ENCODE measurements at places on chromosomes 12 and 14.

GRCh38 chr12:97886511-97887176, 424.0 kb downstream of the RMST start:
- DNase-seq = no peak

GRCh38 chr12:9327320-9327719, 119.1 kb upstream of the PZP start:
- no peak for DNase-seq

DNA sequence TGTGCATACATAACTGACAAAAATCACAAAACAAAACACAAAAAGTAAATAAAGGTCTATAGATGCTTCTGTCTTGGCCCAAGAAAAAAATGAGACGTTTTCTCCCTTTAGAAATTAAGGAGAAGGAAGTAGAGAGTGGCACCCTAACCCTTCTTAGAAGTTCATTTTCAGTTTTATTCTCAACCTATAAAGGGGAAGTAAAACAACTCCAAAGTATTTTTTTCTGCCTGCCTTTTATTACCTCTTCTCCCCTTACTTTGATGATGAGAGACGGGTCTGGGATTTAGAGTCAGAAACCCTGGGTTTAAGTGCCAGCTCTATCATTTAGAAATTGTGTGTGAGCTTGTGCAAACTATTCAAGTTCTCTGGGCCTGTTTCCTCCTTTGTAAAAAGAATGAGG, 2.8 kb downstream of the PRIM1 start:
- no peak for DNase-seq

DNA sequence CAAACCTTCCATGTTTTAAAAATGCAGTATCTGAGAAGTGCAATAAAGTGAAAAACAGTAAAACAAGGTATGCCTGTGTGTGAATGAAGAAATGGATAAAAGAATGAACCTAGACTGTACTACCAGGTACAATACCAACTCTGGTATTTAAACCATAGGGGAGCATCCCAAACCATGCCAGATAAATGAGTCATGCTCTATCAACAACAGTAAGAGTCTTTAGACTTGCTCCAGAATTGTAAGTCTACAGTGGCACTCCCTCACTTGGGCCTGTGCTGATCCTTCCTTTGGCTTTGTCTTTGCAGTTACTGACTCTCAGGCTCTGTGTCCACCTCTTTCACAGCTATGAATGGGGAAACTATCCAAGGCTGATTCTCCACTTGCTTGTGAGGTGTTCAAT, 38.1 kb downstream of the BBS10 start:
- DNase-seq = no peak

DNA sequence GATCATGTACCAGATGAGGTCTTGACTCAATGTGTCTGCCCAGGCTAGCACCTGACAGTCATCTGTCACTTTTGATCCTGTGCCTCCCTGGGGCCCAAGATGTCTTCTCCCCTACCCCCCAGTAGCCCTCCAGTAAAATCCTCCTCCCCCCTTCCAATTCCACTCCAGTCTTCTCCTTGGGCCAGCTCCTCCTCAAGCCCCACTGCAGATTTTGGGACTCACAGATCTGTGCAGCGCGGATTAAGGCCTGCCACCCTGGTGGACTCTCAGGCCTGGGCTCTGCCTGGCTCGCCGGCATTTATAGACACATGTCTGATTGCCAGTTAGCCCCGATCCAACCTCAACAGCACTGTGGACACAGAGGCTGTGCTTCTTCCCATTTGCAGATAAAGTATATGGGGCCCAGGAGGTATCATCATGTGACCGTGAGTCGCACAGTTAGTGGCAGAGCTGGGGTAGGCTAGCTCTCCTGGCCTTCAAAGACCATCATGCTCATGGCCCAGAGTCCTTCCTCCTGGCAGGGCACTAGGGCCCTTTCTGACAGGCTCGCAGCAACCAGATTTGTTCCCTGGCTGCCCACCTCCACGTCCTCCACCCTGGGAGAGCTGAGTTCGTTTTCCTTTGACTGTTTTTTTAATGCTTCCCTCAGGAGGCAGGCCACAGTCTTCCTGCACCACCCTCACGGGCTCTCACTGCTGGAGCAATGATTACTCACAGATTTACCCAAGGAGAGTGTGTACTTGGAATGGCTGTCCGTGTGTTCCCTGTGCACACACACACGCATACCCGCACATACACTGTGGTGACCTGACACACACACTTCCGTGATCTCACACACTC, 98.3 kb upstream of the DIO3 start:
- DNase-seq = no peak

DNA sequence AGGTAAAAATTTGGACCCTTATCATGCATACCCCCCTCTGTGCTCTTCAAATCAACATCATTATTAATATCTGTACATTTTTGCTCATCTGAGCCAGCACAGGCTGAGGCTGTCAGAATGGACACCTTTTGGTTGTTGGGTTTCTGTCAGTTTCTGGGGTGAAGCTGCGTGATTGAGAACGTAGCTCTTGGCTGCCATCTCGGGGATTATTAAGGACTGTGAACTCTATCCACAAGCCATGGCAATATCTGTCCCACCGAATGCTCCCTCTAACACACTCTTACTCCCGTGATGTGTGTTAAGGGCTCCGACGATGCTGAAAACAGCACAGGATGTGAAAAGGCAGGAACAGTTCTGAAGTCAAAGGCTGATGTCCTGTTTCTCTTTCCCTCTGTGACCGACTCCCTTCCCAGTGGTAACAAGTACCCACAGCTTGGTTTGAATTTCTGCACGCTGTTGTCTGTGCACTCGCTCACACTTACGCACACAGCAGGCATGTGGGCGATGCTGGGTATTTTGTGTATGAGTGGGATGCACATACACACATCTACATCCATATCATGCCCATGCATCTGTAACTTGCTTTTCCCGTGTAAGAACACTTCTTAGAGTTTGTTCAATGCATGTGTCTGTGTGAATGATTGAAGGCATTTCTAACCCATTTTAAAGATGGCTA, 405.6 kb downstream of the TMEM121 start:
- DNase-seq = no peak

- DNase-seq = no peak
Observed at GRCh38 chr12:47808574-47809365, 10.9 kb downstream of the HDAC7 start.

Data from activated T-helper 1 cell treated with Interleukin-2 at 50 U/mL for 16 hours (primary cell).